ENCODE measurements at places on chromosomes 7 and 10.
A peak's percentile ranks its signal among the peaks of the same experiment; 100 is the strongest.

- DNase-seq: no peak
Observed at GRCh38 chr10:33596422-33596821, 262.0 kb upstream of the NRP1 start.

- DNase-seq: no peak
Observed at GRCh38 chr10:33253411-33253810, 81.1 kb downstream of the NRP1 start.

DNA sequence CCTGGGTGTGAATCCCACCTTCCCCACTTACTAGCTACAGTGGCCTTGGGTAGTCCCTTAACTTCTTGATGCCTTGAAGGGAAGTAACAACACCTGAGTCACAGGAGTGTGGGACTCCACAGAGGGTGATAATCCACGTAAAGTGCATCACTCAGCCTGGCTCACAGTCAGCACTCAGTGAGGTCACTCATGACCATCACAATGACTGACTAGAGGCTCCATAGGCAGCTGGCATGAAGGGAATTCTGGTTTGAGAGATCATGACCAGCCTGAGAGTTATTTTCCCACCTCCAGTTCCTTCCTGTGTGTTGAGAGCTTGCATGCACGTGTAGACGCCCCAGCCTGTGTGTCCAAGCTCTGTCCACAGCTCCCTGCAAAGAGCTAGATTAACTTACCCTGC is 34.8 kb downstream of the NEUROG3 start:
- no peak for DNase-seq

- no peak for DNase-seq
Observed at GRCh38 chr7:92403760-92404074, 43.6 kb upstream of the GATAD1 start.

DNA sequence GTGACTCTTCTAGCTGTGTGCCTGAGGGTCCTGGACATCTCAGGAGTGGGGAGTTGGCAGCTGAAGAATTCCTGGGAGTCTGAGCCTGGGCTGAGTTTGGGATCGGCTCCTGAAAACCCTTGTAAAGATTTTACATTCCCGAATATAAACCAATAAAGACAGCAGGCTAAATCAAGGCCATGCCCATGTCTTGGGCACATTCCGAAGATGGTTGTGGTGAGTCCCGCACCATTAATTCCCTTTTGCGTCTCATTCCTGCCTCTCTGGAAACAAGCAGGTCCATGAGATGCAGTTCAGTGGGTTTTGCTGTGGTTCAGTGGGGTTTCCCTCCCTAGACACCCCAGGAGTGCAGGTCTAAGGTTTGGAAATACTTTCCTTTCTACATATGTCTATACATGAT is 90.9 kb downstream of the COL26A1 start:
- no peak for DNase-seq

- DNase-seq: no peak
Observed at GRCh38 chr7:16916738-16917137, 35.0 kb upstream of the AGR3 start.

DNA sequence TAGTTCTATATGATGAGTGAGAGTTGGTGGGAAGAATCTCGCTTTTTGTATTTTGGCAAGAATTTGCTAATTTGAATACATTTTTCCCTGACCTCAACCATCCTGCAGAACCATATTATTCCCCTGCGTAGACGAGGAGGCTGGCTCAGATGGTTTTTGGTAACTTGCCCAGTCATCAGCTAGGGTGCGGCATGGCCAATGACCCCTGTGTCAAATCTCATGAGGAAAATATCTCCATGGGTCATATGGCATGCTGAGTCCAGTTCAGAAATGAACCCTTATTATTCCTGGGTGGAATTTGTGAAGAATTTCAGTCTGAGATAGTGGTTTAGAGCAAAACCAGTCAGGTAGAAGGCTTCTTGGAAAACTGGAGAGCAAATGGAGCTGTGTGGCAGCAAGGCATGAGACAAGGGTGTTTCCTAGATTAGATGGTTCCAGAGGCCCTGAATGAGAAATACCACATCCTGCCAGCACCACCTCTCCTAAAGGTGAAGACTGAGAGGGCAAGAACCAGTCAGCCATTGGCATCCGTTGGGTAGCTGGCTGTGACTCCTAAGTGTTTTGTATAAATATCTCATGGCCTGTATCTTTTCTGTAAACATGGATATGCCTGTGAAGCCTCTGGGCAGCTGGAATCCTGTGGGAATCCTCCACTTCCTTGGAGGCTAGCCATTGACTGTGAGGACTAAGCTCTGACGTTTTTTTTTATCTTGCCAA is 5.8 kb upstream of the UPP1 start:
- DNase-seq: no peak

- DNase-seq: peak; percentile 2
Observed at GRCh38 chr10:47384148-47384921, at the start of gene ZNF488. Gene ZNF488, minus strand, starts transcription at chr10:47384293. Its CDS starts 15,464 bp downstream, at chr10:47368829.

DNA sequence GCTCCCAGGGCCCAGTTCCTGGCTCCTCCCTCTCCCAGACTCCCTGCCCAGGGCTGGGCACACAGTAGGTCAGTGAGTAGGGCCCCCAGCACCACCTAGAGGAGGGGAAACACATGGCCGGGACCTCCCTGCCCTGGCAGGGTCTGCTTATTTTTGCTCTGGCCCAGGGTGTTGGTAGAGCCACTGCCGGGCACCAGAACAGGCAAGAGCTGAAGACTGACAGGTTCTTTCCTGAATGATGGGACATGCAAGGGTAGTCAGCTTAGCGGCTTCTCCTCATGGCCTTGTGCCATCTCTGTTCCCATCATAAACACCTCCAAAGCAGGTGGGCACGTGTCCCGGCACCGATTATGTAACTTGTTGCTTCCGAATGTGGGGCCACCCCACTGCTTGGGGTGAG is 86.5 kb downstream of the NEURL1 start:
- no peak for DNase-seq

GRCh38 chr10:86354761-86355540 is 11.6 kb downstream of the GRID1 start:
- DNase-seq: no peak

Measured in SIG-M5 (cell line).